CD4-positive, alpha-beta T cell (primary cell): ENCODE measurements at places on chromosomes 6 and 20.

GRCh38 chr6:43510827-43511163 is 649 bp upstream of the LRRC73 start:
- DNase-seq = no peak

DNA sequence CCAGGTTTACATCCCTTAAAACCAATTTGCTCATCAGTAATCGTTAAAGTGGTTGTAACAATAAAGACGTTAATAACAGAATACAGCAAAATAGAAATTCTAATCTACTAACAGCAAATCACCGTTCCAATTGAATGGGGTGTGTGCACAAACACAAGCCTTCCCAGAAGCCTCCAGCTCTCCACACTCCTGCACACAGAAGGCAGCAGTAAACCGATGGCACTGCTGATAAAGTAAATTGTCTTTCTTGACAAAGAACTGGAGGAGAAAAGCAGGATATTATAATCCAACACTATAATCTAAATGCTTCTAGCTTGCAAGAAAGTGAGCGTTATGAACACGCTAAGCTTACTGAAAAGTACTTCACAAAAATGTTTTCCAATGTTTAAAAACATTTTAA is 7.0 kb downstream of the ZNF217 start:
- DNase-seq = no peak

GRCh38 chr6:42022755-42023384 is 27.5 kb upstream of the TAF8 start:
- DNase-seq = no peak

GRCh38 chr6:69421269-69421668 is 375.5 kb downstream of the LMBRD1 start:
- DNase-seq = no peak

DNA sequence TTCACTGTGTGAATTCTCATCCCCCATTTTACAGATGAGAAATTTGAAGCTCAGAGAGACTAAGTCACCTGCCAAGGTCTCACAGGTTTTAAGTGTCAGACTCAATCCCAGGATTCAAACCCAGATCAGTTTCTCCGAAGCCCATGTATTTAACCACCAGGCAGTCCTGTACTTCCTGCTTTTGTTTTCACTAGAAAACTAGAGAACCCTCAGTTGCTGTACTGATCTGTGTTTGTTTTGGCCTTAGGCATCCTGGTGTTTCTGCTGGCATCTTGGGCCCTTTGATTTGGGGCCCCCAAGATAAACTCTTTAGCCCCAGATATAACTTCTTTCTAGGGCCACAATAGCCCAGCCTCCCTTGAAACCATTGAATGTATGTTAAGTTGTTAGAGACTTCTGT is 36.5 kb downstream of the PPP1R16B start:
- DNase-seq = no peak
